ENCODE measurements at places on chromosomes 2 and 18.
A peak's percentile ranks its signal among the peaks of the same experiment; 100 is the strongest.

- DNase-seq: peak; percentile 87
Measured at GRCh38 chr2:42854207-42854818, 61.9 kb upstream of the HAAO start.

DNA sequence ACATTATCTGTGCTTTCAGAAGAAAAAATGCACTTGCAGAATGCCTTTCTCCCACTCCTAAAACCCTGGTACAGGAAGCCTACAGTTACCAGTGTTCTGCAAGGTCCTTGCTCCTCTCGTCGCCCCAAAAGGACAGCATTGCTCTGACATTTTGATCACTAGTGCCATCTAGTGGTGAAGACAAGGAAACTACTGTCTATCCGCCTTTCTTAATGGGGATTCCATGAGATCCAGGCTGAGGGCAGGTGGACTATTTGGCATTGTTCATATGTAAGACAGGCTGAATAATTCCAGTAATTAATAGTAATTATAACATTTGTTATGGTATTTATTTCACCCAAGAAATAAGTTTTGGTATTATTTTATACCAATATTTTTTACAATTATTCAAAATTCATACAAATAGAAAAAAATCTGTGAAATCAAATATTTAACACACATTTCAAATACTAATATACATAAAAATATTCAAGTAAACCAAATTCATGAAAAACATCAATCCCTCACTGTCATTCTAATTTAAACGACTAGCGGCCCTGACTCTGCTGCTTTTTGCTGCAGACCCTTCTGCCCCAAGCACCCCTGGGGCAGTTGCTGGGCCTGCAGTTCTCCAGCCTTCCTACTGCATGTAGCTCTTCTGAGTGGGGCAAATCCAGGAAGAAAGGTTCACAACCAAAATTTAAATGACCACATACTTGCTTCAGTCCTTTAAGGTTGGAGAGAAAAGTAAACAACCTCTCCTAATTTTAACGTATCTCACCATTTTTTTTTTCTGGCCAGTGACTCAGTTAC, 19.0 kb downstream of the TPGS2 start:
- DNase-seq: no peak

DNA sequence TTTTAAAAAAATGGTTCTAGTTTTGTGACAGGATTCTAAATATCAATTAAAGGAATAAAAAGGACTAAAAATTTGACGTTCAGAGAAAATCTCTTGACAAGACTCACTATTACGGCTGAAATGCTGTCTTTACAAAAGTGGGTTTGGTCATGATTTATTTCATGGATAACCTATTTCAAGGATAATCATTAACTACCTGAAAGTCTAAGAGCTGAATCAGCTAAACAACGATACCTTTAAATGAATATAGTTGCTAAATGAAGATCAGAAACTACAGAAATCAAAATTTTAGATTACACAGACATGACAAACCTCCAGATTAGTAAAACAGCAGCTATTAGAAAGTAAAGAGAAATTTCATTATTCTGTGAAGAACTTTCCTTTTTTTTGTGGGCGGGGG, 35.7 kb downstream of the RTTN start:
- no peak for DNase-seq

DNA sequence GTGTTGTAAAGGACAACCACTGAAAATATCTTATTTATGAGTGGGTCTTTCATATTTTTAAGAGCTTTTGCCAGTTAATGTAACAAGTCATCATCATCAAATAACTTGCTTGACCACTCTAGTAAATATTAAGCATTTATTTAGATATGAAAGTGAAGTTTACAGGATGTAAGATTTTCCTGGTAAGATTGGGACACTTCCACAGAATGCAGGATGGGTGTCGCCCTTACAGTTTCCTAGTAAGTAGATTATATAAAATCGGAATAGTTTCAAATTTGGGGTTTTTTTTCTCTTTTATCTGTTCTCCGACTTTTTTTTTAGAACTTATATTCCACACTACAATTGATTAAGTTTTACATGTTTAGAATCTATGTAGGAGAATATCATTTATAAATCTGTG, 14.8 kb upstream of the SLC40A1 start:
- no peak for DNase-seq

DNA sequence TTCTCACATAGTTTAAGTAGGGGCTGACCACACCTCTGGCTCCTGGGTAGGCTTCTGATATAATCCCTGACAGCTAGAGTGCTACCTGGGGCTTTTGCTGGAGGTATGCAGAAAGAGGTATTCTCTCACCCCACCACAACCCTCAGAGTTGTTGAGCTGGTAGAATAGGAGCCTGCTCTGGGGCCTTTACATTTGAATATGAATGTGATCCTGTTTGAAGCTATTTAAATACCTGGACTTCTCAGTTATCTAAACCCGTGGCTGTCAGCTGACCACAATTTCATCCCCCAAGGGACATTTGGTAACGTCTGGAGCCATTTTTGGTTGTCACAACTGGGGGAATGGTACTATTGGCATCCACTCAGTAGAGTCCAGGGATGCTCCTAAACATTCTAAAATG, 669.1 kb downstream of the SATB2 start:
- DNase-seq: no peak

GRCh38 chr2:70647873-70648481, 94.4 kb upstream of the TGFA start:
- peak; percentile 81 for DNase-seq

GRCh38 chr18:54740136-54740846, 88.0 kb upstream of the RAB27B start:
- DNase-seq: no peak

- no peak for DNase-seq
Measured at GRCh38 chr2:177989029-177989885, 83.3 kb downstream of the PDE11A start.

DNA sequence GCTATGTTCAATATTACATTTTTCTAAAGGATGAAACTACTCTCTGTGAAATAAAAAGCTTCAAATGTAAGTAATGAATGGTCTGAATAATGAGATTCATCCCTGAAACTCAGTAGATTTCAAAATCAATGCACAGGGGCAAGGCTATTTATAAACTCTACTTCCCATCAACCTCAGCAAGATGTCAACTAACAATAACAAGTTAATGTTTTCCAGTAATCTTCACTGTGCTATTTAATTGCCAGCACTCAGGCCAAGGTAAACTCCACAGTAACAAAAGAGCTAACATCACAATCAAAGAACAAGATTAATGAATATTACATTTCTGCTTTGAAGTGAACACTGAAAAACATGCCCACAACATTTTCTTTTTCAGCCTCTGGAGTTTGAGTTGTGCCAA, 144.3 kb upstream of the ZFP36L2 start:
- DNase-seq: no peak

DNA sequence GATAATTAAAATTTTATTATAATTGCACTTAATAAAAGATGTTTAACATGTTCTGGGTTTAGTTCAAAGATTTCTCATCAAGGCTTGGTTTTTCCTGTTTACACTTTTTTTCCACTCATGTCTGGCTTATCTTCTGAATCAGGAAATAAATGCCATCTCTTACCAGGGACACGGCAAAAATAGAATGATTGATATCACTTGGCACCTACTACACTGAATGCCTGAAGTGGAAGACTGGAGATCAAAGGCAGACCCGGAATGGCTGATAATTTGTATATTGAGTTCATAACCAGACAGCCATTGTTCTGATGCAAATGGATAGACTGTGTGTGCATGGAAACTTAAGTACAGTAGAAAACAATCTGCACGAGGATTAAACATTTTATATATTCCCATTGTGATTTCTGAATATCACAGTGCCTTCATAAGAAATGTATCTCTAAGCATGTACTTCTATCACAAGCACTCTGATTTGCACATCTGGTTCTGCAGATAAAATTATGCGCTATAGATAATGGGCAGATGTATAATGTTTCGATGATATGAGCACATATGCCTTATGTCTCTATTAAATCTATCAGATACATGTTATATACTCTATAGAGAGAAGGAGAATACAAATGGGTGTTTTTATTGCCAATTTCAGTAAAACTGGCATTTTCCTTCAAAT, 304.8 kb downstream of the RND3 start:
- DNase-seq: no peak

DNA sequence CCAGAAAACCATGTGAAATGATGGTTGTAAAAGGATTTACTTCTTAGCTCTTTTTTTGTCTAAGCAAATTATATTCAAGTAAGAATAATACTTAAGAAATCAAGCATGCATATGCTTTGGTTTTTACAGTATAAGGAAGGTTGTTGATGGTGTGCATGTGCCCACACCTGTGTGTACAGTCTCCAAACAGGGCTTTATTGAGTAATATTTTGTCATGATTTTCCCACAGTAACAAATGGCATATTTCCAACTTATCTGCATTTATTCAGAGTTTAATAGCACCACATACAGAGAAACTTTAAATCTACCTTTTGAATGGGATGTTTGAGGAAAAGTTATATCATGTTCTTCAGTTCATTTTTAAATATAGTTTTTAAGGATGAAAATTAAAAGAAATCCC, 76.5 kb upstream of the DSG1 start:
- no peak for DNase-seq

DNA sequence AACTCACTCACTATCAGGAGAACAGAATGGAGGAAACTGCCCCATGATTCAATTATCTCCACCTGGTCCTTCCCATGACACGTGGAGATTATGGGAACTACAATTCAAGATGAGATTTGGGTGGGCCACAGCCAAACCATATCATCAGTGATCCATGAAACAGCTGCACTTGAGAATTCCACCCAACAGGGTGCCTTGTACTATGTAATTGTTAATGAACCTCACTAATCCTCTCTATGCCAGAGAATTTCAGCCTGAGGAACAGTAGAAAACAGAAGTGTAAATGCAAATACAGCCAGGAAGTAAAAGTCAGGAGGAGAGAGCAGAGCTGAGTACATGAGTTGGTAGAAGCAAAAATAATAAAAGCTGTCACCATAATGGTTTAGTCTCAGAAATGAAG, 261.4 kb downstream of the EPHA4 start:
- no peak for DNase-seq

DNA sequence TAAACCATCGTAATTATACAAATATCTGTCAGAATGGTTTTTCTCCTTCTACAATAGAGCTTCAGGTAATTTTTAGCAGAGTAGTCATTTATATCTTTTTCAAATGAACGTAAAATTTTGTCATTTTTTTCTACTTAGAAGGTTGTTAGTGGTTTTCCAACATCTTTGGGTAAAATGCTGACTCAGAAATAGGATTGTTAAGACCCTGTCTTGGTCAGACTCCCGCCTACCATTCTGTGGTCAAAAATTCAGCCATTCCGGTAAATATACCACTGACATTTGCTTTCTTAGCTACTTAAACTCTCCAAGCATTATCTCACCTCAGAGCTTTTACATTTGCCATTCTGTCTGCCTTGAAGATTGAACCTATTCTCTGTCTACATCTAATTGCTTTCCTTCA, 154.1 kb upstream of the CDH19 start:
- no peak for DNase-seq

GRCh38 chr18:13513021-13513420, 213.3 kb downstream of the FAM210A start:
- DNase-seq: no peak

DNA sequence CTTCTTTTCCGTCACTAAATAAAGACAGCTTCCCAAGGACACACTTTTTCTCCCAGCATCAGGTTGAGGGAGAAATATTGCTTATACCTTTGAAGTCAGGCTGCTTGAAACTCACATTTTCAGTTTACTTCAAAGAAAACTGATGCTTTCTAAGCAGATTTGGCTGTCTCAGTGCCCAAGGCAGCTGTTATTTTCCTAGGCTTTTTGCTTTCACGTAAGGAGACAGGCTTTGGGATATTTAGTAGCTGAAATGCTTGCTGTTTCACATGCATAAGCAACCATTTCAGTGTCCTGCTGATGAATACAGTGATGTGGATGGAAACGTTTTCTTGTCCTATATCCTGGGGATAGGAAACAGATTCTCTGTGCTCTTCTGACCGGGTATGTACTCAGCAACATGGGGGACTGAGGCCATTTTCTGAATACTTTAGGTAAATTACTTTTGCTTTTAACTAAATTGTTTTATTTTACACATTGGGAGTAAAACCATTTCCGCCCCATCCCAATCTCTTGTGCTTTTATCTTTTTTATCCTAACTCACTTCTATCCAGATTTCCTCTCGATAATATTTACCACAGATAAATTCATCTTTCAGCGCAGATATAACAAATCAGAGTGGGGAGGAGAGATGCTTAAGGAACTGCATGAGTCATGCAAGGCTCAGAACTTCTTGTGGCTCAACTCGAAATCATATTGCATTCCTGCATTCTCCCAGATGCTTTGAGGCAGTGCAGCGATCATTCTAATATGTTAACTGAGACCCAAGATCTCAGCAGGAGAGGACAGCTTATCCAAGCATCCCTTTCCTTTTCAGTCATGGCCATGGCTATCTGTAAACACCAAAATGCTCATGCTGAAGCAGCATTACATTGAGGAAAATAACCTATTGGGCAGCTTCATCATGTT, 22.2 kb downstream of the GALR1 start:
- no peak for DNase-seq

DNA sequence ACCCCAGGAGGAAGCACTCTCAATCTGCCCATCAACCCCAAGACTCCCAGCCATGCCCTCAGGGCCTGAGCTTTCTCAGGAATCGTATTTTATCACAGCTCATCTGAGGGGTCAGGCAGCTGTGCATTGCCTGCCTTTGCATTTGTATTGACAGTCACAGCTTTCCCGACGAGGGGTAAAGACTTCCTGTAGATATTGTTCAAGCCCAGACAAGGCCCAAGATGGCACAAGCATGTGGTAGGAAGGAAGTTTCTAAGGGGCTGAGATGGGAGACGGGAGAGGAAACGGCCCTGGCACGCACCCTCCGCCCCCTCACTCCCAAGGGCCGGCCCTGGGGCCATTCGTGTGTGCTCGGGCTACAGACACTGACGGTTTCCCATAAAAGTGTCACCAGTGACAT, 34.2 kb upstream of the PRLH start:
- no peak for DNase-seq

- no peak for DNase-seq
Measured at GRCh38 chr2:200475795-200476194, 34.1 kb downstream of the KCTD18 start.

GRCh38 chr2:185335879-185336278, 402.7 kb upstream of the FSIP2 start:
- DNase-seq: no peak
